Activated CD4-positive, alpha-beta T cell treated with anti-CD3 and anti-CD28 coated beads, Interleukin-2, amount 10 ng/mL, durations not matched to agents 7 days and 5 days (primary cell): ENCODE measurements at places on chromosomes 4 and X. TPM values are rescaled to one million over a fixed set of nuclear protein-coding genes. Genes with fewer than 3 reads are reported as not detected.

USP17L10 gene
- not detected for total RNA-seq

UBE2A gene
- 72.3 TPM for total RNA-seq

PCDH19 gene
- total RNA-seq = not detected

FAM9B gene
- not detected for total RNA-seq

MAGEA12 gene
- total RNA-seq = not detected

GABRB1 gene
- total RNA-seq = not detected

SLC16A2 gene
- total RNA-seq = not detected

SPINK2 gene
- 5.0 TPM for total RNA-seq

LINC00632 gene
- total RNA-seq = 8.0 TPM

DNASE1L1 gene
- total RNA-seq = 24.3 TPM

JAKMIP1 gene
- total RNA-seq = 10.9 TPM

CAPN6 gene
- not detected for total RNA-seq

NR0B1 gene
- not detected for total RNA-seq

RNF150 gene
- total RNA-seq = 0.02 TPM

CCDC149 gene
- not detected for total RNA-seq

FGG gene
- not detected for total RNA-seq

USP17L15 gene
- not detected for total RNA-seq

HERC5 gene
- 49.2 TPM for total RNA-seq

BEND2 gene
- total RNA-seq = not detected

CXCL3 gene
- not detected for total RNA-seq

GAGE12H gene
- total RNA-seq = not detected

HMGN5 gene
- 3.2 TPM for total RNA-seq

EDA gene
- total RNA-seq = 1.9 TPM

STK26 gene
- 46.2 TPM for total RNA-seq
